ENCODE measurements at places on chromosomes 2 and 18.

- no peak for DNase-seq
Measured at GRCh38 chr2:221844212-221845020, 272.3 kb upstream of the EPHA4 start.

- no peak for DNase-seq
Measured at GRCh38 chr2:240322231-240322955, 113.1 kb upstream of the GPC1 start.

DNA sequence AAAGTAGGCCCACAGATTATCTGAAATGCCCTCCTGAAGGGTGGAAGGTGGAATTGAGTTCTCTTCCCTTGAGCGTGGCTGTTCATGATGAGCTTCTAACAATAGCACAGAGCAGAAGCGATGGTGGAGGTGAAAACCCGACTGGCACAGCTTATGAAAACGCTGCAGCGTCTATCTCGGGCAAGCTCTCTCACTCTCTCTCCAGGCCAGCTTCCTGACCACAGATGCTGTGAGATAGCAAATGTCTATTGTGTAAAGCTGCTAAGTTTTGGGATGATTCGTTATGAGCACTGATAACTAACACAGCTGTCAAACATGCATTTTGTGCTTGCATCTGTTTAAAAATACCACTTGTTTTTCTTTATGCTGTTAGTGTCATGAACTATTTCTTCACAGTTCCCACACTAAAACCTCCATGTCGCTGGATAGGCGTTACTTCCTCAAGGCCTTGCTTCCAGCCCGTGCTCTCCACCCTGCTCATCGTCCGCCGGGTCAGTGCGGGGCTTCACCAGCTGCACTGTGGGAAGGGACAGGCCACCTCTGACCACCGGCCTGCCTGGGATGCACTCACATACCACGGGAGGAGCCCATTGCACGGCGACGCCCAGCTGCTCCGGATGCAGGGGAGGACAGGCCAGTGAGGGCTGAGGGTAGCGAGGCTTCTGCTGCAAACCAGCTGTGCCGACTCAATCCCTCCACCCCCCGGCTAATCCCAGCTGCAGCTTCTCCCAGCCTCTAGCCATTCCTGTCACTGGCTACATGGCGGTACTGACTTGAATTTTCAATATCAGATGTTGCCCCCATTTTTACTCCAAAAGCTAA, 60.0 kb upstream of the OTOS start:
- no peak for DNase-seq

- DNase-seq: no peak
Measured at GRCh38 chr18:31598021-31598805, 6.5 kb downstream of the TTR start.

- no peak for DNase-seq
Measured at GRCh38 chr18:31688606-31689005, 4.2 kb upstream of the B4GALT6 start.

- DNase-seq: no peak
Measured at GRCh38 chr2:8170552-8171327, 511.1 kb upstream of the ID2 start.

DNA sequence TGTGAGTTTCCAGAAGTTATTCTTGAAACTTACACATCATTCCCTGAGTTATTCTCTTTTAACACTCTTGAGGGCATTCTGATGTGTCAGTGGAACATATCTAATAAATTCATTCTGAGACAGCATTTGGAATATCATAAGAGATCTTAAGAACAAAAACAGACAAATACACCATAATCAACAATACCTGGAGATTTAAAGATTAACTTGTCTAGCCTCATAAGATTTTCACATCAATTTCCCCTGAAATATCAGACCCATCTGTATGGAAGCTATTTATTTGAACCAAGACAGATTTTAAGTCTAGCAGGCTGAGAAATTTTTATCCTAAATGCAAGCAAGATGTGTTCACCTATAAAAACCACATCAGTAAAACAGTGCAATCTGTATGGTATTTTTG, 181.6 kb downstream of the NYAP2 start:
- DNase-seq: no peak

- DNase-seq: no peak
Measured at GRCh38 chr18:35516789-35517188, 19.0 kb upstream of the INO80C start.

DNA sequence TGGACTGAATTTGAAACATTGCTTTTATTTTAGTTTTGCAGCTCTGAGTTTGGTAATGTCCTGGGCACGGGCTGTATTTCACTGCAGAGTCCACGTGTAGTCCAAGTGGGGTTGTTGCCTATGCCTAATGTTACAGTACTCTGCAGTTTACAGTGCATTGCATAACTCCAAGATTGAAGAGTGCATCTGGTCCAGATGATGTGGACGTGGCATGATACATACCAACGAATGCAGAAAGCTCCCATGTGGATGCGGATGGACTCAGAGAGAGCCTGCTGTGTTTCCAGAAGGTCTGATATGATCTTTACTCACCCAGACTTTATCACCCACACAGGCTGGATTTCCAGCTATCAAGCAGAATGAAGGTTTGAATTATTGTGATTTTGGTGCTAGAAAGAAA, 44.4 kb upstream of the CCDC68 start:
- no peak for DNase-seq

- no peak for DNase-seq
Measured at GRCh38 chr18:63787673-63788072, 12.5 kb downstream of the SERPINB7 start.

DNA sequence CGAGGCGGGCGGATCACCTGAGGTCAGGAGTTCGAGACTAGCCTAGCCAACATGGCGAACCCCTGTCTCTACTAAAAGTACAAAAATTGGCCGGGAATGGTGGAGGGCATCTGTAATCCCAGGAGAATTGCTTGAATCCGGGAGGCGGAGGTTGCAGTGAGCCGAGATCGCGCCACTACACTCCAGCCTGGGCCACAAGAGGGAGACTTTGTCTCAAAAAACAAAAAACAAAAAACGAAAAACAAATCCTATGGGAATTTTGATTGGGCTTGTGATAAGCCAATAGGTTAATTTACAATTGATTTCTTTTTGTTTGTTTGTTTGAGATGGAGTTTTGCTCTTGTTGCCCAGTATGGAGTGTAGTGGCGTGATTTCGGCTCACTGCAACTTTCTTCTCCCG, 24.2 kb upstream of the TOGARAM2 start:
- DNase-seq: no peak

DNA sequence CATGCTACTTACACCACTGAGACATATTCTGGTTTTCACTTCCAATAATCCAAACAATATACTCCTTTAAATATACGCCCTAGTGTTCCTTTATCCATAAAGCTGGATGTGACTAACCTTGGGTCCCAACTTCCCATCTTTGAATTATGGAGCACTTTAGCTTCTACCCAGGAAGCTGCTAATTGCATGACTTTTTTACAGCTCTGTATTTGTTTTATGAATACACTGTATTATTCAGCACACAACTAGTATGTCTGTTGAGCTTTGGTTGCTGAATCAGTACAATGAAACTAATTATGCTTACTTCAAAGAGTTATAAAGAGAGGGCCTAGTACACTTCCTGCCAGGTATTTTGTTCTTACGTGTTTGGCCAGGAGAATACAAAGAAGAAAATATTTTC, 118.5 kb downstream of the BAZ2B start:
- DNase-seq: no peak

DNA sequence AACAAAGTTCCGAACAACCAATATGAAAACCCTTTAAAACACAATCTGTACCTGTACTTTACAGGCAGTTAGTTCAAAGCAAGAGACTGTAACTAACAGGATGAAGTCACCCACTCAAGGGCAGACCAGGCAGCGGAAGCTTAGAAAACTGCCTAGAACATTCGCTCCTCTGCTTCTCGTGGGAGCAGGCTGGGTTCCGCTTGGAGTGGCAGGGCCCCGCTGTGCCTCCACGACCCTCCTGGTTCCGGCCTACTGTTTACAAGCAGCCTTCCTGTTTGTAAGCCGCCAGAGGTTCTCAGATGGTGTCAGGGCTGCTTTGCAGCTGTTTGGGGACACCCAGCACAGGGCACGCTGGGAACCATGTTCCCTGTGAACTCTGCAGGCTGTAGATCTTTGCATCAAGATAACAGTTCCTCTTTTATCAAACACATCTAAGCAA, 31.3 kb downstream of the CIB4 start:
- DNase-seq: no peak

DNA sequence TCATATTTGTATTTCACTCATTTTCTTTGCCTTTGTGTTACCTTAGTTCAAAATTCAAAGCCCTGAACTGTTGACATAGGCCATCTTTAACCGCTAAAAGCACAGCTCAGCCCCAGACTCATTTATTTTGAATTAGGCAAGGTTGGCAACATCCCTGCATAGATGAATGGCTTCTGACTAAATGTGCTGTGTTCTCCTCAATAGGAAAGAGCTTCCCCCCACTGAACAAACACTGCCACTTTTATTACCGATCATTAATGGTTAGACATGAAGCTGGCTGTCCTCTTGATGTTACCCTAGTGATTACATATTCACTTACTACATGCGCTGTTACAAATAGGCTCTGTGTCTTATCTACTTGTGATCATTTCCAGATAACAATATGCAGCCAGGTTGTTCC, 170.7 kb downstream of the ADCYAP1 start:
- no peak for DNase-seq

DNA sequence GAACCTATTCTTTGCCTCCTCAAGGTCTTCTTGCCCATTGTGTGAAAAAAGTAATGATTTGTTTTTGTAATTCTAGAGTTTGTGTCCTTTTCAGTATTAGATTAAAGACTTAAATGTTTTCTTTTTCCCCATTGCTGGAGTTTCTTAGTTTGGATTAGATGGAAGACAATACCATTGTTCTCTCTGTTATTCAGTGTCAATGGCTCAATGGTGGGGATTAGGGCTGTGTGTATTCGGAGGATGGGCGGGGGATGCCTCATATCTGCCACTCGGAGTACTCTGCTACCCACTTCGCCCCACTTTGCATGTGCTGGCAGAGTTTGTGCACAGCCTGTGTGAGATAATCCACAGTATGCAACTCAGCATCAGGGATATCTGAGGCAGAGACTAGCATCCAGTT, 90.1 kb downstream of the KLHL29 start:
- DNase-seq: no peak

- DNase-seq: no peak
Measured at GRCh38 chr2:161650116-161651015, 26.1 kb downstream of the SLC4A10 start.

- DNase-seq: no peak
Measured at GRCh38 chr2:240425697-240426096, 9.8 kb upstream of the GPC1 start.

DNA sequence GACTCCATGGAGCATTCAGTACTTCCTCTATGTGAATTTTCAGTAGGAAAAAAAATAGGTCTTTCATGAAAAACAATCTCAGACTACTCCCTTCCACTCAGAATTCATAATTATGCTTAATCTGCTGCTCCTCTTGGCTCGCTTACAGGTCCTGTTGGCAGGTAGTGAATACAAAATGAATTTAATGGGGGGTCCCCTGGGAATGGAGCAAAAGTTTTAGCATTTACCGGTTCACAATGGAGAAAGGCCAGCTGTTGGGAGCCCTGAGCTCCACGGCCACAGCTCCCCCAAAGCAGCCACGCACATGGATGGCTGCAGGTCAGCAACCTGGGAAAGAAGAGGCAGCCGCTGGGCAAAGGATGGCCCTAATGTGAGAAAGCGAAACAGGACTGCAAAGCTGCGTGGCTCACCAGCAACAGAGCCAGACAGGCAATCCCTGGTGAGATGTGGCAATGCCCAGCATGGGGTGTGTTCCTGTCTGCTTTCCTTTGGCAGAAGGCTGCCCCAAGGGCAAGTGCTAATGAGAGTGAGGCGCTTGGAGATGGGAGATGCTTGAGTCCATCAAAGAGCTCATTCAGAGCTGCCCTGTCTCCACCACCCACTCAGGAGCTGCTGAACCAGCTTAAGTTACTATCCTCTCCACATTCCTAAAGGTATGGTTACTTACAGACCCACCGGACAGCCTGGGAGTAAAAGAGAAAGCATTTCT, 447.4 kb downstream of the EPHA4 start:
- no peak for DNase-seq

DNA sequence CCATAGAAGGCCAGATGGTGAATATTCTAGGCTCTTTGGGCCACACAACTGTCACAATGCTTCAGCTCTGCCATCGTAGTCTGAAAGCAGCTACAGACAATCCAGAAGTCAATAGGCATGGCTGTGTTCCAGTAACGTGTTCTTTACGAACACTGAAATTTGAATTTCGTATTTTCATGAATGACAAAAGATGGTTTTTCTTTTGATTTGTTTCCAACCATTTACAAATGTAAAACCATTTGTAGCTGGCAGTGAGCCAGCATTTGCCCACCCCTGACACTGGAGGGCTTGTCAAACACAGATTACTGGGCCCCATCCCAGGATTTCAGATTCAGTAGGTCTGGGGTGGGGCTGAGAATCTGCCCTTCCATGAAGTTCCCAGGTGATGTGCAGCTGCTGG, 83.0 kb upstream of the ATG16L1 start:
- DNase-seq: no peak

GRCh38 chr2:6325616-6326015, 540.1 kb downstream of the CMPK2 start:
- DNase-seq: no peak

DNA sequence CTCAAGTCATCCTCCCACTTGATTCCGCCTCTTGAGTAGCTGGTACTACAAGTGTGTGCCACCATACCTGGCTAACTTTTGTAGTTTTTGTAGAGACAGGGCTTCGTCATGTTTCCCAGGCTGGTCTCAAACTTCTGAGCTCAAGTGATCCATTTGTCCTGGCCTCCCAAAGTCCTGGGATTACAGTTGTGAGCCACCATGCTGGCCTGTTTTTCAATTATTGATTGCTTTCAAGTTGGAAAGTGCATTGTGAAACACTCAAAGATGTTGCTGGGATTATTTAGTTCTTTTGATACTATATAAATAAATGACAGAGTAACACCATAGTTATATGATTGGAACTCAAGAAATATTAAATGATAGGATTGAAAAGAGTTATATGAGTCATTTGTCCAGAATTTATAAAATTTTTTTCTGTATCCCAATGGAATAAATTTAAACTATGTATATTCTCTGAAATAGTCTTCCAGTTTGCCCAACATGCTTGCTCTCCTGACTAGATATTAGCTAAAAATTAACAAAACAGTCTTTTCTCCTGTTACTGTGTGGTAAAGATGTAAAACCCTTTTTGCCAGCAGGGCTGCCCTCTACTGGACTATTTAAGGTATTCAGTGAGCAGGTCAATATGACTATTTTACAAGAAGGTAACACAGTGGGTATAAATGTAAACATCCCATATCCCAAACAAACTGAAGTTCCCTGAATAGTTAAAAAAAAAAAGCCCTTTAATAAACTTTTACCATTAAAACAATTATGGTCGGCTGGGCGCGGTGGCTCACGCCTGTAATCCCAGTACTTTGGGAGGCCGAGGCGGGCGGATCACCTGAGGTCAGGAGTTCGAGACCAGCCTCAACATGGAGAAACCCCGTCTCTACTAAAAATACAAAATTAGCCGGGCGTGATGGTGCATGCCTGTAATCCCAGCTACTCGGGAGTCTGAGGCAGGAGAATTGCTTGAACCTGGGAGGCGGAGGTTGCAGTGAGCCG, 42.7 kb downstream of the ACSL3 start:
- DNase-seq: peak; percentile 86

DNA sequence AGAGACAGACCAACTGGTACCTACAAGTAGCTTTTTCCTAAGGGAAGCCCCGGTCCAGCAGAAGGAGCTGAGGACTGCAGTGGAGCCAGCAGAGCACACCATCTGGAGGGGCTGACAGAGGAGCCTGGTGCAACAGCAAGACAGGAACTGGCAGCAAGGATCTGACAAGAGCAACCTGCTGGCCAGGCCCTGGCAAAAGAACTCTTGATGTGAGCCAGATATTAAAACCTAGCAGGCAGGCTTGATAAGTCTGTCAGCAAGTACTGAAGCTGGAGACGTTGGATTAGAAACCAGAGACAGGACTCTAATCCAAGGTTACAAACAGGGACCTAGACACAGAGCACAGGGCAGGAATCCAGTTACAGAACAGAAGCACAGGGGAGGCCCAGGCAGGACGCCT, 260.7 kb upstream of the MGAT5 start:
- no peak for DNase-seq
